ENCODE measurements at places on chromosomes 16 and 17.

DNA sequence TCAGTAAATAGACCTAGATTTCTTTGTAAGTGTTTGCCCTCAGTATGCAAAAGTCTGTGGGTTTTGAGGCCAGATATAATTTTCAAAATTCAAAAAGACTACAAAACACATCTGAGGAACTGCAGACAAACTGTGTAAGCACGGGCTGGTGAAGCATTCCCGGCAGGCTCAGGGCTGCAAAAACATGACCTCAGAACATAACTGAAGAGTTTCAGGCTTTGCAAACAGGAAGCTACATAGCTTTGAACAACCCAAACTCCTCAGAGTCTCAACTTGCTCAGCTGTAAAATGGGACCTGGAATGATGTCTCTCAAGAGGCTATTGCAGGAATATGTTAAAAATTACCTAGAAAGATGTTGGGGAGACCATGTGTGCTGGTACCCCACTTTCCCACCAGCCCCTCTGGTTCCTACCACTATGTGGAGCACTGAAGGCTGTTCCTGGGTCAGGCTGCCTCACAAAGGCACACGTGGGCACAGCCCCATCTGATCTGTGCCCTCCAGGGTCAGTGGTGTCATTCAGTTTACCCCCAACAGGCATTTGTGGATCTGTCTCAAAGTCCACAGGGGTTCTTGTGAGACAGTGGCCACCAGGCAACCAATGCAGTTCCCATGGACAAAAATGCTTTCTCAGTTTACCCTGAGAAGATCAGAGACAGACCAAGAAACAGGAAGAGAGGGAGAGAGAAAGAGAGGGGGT is 72.9 kb downstream of the CREBBP start:
- no peak for DNase-seq

DNA sequence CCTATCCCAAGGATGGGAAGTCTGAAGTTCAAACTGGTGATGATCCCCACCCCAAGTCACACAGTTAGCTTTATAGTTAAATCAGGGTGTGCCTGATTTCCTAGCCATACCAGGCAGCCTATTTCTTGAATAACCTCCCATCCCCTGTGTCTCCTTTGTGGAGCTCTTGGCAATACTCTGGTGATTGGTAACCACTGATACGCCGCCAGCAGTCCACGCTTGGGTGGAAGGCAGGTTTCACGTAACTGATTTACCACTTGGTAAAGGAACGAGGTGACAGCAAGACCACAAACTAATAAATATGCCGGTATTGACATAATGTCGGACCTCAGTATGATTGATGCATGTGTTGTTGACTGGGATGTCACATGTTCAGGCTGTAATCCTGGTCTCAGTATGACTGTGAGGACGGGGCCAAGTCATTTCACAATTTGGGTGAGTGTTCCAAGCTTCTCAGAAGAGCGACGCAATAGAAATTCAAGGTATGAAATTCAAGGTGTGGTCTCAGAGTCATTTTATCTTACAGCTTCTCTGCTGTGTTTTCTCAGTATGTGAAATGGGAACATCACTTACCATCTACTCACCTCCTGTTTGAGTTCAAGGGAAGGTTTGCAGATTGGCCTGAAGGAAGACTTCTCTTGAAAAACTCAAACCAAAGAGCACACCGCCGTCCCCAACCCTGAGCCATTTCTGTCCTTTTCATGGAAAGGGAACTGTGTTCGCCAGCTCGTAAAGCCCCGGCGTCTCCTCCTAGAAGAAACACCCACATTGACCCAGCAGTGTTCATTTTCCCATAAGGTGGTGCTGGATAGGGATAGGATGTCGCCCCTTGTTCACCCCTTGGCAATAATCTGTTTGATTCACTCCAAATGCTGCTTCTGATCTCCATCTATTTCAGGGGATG is 678.9 kb downstream of the WWOX start:
- DNase-seq: peak; percentile 62

DNA sequence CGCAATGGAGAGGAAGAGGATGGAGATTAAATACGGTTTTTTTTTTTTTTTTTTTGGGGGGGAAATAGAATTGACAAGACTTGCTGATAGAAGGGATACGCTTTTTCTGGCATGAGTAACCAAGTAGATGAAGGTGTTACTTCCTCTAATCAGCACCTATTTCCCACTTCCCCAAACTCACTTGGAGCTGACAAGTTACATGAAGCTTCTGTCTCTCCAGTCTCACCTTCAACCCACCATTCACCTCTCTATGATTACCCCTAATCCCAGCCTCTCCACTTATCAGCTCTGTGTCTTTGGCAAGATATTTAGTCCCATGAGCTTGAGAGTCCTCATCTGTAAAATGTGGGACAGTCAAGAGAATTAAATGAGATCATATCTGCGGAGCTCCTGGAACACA is 185.9 kb upstream of the HS3ST3A1 start:
- DNase-seq: no peak

DNA sequence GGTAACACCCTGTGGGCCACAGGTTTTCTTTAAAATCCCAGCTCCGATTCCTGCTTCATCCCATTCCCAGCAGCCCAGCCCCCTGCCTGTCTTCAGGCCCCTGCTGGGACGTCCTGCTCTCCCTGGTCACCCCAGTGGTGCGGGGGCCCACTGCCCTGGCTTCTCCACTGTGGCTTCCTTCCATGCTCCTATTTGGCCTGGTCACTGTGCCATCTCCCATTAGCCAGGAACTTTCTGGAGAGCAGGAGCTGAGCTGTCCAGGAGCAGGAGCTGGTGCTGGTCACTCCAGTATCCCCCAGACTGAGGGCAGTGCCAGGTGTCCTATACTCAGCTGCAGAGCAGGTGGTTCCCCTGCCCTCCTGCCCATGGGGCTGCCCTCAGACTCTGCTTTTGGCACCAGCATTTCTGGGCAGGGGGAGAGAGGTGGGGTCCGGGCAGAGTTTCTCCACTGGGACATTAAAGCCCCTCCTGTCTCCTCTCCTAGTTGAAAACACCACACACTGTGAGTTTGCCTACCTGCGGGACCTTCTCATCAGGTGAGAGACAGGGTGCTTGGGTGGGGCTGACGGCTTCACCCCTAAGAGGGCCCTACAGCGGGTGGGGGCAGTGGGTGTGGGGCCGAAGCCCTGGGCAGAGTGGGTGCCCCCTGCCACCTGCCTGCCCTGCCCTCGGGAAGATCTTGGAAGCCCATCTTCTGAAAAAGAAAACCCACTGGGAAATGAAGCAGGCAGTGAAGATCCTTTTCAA is 356.2 kb downstream of the SEC14L1 start:
- no peak for DNase-seq

DNA sequence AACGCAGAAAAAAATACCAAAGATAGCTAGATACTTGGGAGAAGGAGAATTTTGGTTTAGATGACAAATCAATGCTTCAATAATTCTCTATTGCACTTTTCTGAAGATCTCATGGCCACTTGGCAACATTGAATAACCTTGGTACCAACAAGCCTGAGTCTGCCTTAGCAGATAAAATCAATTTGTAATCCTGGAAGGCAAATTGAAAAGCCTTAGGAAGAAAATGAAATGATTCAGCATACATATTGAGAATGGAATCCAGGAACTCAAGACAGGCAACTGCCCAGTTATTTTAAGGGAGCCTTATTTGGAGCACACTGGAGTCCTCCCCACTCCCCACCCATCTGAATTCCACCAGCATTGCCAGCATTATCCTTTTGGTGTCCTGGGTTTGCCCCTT is 109.3 kb upstream of the SOX9 start:
- no peak for DNase-seq

DNA sequence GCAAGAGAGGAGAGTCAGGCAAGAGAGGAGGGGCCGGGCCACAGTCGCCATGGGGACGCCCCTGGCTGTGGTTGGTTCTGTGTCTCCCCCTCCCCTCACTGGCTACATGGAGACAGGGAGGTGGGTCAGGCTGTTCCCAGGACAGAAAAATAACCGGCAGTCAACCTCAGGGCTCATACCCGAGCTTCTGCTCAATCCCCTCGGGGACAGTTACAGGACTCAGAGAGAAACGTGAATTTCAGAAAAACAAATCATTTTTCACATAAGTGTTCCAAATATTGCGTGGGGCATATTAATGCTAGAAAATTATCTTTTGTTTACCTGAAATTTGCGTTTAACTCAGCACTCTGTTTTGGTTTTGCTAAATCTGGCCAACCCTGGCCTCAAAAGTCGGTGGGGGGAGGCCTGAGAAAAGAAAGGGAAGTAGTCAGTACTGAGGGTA is 22.2 kb upstream of the CPSF4L start:
- no peak for DNase-seq

- no peak for DNase-seq
Observed at GRCh38 chr16:79902351-79902750, 301.8 kb upstream of the MAF start.

DNA sequence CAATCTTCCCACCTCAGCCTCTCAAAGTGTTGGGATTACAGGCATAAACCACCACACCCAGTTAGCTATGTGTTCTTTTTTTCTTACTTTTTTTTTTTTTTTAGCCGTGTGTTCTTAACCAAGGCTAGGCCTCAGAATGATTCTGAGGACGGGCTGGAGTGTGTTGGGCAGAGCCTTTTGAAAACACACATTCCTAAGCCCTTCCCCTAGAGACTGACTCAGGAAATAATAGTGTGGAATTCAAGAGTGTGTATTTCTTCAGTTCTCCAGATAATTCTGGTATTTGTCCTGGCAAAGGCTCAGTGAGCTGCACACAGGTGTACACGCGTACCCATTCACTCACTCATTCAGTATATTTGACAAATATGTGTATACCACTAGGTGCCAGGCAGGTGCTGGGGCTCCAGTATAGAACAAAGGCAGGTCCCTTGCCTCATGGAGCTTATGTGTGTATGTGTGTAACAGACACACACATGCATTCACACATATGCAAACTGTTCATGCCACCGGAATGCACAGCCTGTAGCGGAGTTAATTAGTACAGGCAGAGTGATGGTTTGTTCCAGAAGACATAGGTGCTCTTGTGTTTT is 19.4 kb upstream of the NFATC3 start:
- DNase-seq: no peak

DNA sequence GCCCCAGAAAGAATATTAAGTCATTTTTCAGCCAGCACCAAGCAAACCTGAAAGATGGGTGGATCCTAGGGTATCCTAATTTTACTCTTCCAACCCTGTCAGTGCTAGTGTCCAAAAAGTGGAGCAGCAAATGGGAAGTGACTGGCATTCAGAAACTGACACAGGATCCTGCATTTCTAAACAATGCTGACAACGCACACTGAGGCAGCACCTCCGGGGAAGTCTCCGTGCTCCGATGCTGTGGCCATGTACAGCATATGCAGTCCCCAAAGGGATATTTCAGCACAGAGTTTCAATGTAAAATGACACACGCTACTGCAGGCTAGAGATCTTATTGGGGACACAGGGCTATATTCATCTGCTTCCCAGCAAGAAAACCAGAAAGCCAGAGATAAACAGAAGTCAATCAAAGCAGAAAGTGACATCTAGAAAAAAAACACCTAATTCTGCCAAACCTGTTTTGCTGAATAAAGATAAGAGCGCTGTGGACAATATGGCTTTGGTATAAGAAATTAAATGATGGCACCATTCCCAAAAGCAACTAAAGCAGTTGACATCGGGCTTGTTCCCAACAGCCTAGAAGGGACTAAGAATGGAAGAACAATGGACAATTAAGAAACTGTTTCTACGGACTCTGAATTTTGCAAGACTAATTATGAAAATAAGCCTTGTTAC is 17.3 kb downstream of the XYLT1 start:
- DNase-seq: no peak

DNA sequence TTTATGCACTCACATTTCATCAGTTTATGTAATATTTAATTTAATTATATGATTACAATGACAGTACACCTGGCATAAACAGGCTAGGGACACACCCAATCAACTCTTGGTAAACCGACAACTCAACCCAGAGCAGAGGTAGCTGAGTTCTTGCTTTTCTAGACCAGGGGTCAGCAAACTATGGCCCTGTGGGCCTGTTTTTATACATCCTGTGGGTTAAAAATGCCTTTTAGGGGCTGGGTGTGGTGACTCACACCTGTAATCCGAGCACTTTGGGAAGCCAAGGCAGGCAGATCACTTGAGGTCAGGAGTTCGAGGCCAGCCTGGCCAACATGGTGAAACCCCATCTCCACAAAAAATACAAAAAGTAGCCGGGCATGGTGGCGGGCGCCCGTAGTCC is 99.2 kb upstream of the TMEM97 start:
- no peak for DNase-seq

DNA sequence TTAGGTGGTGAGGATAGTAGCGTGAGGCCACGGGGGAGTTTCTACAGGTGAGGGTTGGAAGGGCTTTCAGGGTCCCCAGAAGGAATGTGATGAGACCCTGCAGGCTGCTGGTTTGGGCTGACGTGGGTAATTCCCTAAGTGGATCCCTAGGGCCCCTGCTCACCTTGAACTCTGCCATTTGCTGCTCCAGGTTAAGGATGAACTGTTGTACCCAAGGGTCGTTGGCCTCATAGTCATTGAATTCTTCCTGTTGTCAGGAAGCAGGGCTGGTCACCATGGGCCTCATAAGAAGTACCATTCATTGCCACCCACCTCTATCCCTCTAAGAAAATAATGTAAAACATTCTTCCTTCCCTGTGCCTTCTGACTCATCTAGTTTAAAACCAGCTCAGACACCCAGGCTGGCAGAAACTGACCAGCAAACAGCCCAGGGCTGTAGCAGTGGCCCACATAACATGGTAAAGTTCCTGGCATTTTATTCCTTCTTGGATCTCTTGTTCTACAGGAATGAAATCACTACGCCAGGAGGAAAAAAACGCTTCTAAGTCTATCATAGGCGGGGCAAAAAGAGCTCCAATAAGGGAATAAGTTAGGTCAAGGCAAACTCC is 27.6 kb downstream of the FCSK start:
- DNase-seq: no peak

DNA sequence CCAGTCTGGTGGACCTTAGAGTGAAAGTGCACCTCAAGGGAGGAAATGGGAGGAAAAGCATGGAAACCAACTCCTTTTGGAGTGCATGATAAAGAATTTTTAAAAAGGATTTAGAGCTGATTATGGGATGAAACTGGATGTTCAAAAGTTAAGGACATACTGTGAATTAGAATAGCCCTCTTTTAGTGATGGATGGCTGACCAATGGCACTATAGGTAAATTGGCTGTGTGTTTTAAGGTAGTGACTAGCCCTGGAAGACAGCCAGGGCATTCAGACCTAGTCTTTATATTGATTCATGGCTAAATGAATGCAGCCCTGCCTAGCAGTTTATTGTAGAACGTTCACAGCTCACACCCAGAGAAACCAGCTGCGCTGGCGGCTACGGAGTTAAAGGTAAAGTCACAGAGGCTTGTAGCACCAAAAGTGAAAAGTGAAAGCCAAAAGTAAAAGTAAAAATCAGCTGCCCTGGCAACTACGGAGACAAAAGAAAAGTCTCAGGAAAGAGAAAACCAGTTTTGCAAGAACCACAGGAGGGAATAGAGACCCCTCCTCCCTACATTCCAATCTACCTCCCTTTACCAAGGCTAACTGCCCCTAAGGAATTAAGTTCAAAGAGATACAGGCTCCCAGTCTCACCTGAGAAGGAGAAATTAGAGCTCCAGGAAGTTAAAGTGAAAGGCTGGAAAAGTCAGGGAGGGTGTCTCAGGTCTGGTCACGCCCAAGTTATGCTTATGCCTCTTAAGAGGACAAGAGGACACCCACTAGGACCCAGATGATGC is 21.8 kb downstream of the ACSM1 start:
- DNase-seq: peak; percentile 25

- DNase-seq: no peak
Observed at GRCh38 chr16:56400458-56400857, 24.9 kb downstream of the AMFR start.

GRCh38 chr17:40290629-40291280 is 3.1 kb downstream of the CDC6 start:
- DNase-seq: peak; percentile 56

Data from stimulated activated CD4-positive, alpha-beta T cell treated with anti-CD3 and anti-CD28 coated beads, Interleukin-4, amount 100 ng/mL, for 24 hours (primary cell).